B cell (primary cell): ENCODE measurements at places on chromosomes 16 and 17.

DNA sequence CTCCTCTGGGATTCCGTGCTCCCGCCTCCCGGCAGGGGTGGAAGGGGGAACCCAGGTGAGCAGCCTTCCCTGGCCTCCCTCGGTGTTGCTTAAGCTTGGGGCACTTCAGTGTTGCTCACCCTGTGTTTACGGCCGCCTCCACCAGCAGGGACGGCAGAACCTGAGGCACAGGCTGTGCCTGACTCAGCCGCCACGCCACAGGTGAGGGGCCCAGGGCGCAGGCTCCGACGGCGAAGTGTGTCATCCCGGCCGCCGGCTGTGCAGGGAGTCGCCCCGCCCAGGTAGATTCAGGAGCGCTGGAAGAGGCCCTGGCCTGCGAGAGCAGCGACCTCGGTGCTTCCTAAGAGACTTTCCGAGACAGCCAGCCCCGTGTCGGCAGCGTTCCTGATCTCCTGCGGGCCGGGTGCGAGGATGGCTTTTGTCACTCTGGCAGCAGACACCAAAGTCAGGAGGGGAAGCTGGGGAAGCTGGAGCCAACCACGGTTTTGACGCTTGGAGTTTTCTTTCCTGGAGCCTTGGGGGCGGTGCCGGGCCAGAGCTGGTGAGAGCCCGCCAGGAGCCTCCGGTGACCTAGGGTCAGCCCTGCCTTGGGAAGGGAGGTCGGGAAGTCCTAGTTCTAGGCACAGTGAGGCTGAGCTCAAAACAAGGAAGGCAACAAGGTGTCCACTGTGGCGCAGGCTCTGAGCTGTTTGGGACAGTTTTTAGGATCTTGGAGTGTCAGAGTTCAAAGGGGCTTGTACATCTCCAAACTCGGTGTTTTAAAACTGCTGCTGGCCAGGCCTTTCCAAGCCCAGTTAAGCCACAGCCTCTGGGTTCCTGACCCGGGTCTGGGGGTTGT lies 2.1 kb downstream of the GSE1 start:
- DNase-seq, result peak; percentile 50

- no peak for DNase-seq
Observed at GRCh38 chr16:19691161-19691711, 26.8 kb downstream of the KNOP1 start.

GRCh38 chr16:22023505-22023904 lies 15.6 kb downstream of the MOSMO start:
- DNase-seq, result no peak

- DNase-seq, result no peak
Observed at GRCh38 chr16:86375364-86375763, 135.0 kb upstream of the FOXF1 start.
